Activated CD8-positive, alpha-beta memory T cell treated with anti-CD3 and anti-CD28 coated beads for 4 hours (primary cell): ENCODE measurements at places on chromosomes 5 and 9.

DNA sequence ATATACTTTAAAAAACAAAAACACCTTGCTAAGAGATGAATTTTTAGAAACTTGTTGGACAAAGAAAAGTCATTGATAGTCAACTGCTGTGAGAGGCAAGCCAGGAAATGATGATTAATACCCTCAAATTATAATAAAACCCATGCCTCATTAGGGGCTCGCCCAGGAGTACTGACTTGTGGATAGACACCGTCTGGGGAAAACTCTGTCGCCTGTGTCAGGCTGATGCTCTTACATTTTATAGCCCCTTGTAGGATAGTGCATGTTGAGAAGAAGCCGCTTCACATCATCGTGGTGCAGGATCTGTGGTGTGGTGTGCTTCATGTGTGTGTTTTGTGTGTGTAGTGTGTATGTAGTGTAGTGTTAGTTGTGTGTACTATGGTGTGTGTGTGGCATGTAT lies 39.1 kb downstream of the SYK start:
- DNase-seq = no peak

GRCh38 chr5:150181766-150182545 lies 7.9 kb upstream of the SLC6A7 start:
- DNase-seq = no peak

DNA sequence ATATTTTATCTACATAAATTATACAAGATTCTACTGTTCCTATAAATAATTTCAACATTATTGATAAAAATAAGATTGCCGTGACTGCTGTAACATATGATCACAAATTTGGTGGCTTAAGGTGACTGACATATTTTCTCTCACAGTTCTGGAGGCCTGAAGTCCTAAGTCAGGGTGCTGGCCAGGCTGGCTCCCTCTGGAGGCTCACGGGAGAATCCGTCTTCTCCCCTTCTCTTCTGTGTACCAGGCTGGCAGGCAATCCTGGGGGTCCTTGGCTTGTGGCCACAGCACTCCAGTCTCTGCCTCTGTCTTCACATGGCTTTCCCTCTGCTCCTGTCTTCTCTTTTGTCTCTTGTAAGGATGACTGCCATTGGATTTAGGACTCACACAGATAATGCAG lies 31.7 kb upstream of the IRX2 start:
- no peak for DNase-seq

- DNase-seq = no peak
These were observed 615.9 kb downstream of the SEMA5A start for GRCh38 chr5:8930021-8930420.

- DNase-seq = no peak
These were observed 5.3 kb upstream of the SAP30L start for GRCh38 chr5:154440540-154440939.
